ENCODE measurements at places on chromosomes 7 and 10.
A peak's percentile ranks its signal among the peaks of the same experiment; 100 is the strongest.

DNA sequence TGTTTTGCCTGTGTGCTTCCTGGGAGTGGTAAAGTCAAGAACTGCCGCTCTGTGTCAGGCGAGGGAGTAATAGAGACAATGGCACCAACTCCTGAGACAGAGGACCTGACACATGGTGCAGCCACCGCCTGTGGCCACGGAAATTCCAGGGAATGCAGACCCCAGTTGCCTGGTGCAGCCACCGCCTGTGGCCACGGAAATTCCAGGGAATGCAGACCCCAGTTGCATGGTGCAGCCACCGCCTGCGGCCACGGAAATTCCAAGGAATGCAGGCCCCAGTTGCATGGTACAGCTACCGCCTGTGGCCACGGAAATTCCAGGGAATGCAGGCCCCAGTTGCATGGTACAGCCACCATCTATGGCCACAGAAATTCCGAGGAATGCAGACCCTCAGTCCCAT, 8.7 kb downstream of the DIP2C start:
- no peak for ATAC-seq

DNA sequence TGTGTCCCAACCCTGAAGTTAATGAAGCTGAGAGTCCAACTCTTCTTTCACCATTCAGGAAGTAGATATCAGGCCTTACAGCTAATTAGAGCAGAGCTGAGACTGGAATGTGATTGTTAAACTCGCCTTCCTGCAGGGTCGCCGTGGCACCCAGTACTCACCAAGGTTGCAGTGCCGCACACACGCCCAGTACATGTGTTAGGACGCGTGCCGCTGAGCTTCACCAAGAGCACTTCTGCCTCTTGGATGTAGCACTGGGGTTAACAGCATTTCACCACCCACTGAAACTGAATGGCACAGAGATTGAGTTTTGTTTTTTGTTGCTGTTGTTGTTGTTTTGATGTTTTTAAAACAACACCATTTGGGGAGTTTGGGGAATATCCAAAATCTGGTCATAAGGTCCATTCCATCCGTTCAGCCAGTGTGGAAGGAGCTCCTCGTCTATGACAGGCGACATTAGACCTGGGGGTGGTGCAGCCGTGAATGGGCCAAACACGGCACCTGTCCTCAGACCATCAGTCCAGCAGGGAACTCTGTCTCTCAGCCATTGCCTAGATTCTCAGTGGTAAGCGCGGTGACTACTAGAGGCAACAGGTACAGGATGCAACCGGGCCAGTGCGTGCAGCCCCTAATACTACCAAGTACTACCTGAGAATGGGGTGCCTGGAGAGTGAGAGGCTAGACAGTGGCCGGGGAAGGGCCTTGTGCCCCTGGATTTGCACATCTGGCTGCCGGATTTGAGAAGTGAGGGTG, 21.9 kb downstream of the WIPI2 start:
- ATAC-seq, result no peak

DNA sequence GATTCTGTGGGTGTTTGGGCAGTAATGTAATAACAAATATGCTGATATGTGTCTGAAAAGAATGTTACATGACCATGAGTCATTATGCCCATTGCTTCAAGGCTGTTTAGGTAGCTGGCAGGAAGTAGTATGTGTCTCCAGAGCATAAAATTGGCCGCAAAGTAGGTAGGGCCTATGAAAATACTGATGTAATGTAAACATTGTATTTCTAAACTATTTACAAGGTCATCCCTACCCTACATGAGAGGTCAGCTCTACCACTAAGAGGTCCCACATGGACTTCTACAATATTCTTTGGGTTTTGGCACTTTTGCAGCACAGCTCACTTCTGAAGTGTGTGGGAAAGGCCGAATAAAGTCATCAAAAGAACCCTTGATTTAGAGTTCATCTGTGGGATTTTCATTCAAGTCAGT, 301.9 kb downstream of the AHR start:
- ATAC-seq, result peak; percentile 48

- ATAC-seq, result peak; percentile 4
Measured at GRCh38 chr7:130904792-130905191, 170.8 kb upstream of the KLF14 start.

GRCh38 chr10:73953665-73954064, 42.7 kb downstream of the PLAU start:
- ATAC-seq, result no peak

GRCh38 chr7:17907014-17907413, 33.3 kb downstream of the SNX13 start:
- ATAC-seq, result no peak
